CD4-positive, alpha-beta T cell treated with Interleukin-4 for 1 hour (primary cell): ENCODE measurements at places on chromosomes 6 and 20.
A peak's percentile ranks its signal among the peaks of the same experiment; 100 is the strongest.

DNA sequence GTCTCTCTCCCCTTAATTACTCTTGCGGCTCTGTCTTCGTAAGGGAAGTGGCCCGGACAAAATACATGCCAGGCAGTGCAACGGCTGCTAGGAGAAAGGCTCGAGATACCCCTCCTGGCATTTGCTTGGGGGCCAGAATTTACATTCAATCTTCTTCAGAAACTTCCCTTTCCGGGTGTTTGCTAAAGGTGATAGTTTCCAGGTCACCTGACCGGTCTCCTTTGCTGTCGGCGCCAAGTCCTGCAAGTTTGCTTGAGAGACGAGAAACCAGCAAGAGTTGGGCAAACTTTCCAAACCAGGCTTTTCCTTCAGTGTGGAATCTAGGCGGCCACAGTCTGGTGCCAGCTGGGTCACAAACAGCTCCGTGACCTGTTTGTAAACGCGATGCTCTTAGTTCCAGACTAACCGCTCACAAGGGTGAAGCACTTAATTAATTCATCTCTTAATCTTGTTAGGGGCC is 563 bp upstream of the SRSF3 start:
- peak; percentile 56 for DNase-seq

- DNase-seq, result no peak
These were observed 31.2 kb downstream of the SIRPD start for GRCh38 chr20:1526310-1526709.

- no peak for DNase-seq
These were observed 28.4 kb downstream of the COL19A1 start for GRCh38 chr6:69894578-69895347.

GRCh38 chr6:154337406-154338005 is 19.1 kb downstream of the IPCEF1 start:
- no peak for DNase-seq

DNA sequence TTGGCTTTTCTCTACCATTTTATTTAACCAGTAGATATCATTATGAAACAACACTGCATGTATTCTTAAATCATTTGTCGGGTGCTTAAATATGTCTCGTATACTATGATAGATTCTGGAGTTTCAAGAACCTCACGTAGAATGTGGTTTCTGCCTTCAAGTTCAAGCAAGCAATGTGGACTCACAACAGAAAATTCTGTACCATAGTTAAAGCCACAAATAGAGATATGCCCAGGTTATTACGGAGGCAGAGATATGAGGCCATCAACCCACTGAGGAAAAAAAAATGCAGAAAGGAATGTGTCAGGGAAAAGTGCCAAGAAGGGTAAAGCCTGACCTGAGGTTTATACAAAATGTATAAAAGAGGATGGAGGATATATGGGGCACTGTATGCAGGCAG is 109.9 kb downstream of the GFRAL start:
- no peak for DNase-seq

DNA sequence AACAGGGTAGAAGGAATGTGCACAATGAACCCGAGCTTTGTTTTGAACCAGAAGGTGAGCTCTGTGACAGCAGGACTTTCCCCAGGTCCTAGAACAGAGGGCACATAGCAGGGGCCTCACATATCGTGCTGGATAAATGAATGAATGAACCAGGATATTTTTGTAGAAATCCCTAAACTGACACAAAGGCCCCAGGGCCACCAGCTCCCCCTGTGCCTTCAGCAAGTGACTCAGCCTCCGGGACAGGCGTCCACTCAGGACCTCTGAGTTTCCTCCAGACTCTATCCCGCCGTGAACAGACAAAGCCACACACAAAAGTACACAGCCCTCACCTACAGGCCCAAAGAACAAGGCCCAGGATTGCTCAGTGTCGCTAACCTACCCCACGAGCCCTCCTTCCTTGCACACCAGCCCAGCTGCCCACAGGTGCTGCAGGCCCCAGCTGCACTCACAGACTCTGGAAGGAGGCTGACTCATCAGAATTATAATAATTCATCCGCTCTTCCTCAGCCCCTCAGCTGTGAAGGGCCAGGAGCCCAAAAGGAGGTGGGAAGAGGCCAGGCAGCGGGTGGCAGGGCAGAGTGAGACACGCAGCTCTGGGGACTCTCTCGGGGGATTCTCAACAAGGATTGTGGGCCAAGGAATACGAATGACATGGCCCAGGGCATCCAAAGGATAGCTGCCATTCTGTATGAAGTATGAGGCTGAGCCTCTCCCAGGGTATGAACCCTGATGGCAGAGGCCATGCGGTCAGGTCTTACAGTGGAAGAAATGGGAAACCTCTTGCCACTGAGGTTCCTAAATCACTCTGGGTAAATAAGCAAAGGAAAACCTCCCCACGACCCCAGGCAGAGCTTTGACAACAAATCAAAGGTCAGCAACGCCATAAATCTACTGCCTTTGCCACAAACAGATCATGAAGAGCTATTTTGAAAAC is 40.9 kb downstream of the SUMO4 start:
- no peak for DNase-seq

GRCh38 chr20:18901980-18902737 is 88.6 kb downstream of the SCP2D1 start:
- DNase-seq, result no peak

GRCh38 chr6:99905209-99906106 is 88.6 kb downstream of the MCHR2 start:
- peak; percentile 37 for DNase-seq

GRCh38 chr20:56360908-56361205 is 2.1 kb downstream of the FAM210B start:
- DNase-seq, result no peak

DNA sequence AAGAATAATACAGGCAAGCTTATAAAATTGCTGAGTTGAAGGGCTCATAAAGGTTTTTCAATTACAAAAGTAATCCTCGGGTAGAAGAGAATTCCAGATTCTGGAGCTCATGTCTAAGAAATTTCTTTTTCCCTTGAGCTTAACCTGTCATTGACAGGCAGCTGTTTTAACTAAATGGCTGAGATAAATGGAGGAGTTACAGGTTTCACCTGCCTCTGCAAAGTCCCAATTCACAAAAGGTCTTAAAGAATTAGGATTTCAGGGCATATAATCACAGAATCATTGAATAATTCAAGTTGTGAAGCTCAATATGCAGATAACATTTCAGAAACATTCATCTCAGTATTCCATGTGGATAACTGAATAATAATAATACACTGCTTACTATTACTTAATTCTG is 660.1 kb upstream of the NRSN1 start:
- no peak for DNase-seq

- DNase-seq, result no peak
These were observed 354.8 kb downstream of the ZFAND3 start for GRCh38 chr6:38174315-38174714.

DNA sequence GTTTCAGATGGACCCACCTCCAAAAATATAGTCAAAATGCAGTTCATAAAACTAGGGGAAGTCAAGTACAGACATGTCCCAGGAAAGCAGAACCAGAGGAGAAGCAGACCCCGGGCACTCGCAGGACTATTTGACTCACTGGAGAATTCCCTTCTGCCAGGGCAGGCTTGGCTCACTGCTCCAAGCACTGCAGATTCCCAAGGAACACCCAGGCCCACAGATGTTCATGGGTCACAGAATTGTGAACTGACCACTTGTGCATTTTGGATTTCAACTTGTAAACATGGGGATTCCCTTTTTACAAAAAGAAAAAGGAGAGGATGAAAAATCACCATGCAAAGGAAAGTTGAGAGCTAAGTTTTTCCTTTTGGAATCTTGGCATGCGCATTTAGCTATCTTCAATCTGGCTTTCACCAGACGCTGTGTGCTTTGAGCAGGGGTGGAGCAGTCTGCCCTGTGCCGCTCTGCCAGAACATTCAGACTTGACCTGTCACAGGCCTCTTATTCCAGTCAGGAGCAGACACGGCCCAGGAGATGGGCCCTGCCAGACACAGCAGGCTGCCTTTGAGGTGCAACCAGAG is 237.5 kb upstream of the TAB2 start:
- DNase-seq, result no peak
